Osteoblast (primary cell): ENCODE measurements at places on chromosomes 13 and 19. TPM values are rescaled to one million over a fixed set of nuclear protein-coding genes. Genes with fewer than 3 reads are reported as not detected.

GRCh38 chr19:41709951-41710645 lies 1.7 kb downstream of the CEACAM5 start:
- no peak for DNase-seq

DNA sequence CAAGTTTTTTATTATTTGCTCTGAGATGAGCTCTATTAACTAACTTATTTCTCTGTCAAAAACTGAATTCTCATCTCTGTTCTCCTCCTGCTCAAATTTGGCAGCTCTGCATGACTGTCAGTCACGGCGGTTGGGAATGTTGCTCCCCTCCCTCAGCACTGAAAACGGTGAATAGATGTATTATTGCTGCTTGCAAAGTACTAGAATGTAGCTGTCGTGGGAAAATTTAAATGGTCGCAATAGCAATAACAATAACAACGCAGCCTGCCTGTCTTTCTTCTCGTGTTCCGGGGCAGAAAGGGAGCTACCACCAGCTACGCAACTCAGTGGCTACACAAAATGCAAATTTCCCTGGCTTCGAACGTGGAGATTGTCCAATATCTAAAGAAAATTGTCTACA lies 125.6 kb upstream of the FRY start:
- no peak for DNase-seq

DNA sequence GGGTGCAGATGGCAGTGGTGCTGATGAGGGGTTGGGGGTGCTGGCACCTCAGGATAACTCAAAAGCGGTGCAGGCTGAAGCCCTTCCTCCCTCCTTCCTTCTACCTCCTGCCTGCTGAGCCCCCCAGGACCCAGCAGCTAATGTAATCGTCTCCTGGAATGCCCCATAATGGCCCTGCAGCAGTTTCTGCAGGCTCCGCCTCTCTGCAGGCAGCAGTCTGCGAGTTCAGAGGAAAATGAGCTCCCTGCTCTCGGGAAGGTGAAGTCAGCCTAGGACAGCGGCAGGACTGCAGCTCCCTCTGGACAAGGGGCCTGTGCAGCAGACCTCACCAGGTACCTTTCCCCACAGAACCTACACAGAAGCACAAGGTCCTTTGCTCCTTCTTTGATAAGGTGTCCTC lies 130.9 kb downstream of the ZDHHC20 start:
- no peak for DNase-seq

DNA sequence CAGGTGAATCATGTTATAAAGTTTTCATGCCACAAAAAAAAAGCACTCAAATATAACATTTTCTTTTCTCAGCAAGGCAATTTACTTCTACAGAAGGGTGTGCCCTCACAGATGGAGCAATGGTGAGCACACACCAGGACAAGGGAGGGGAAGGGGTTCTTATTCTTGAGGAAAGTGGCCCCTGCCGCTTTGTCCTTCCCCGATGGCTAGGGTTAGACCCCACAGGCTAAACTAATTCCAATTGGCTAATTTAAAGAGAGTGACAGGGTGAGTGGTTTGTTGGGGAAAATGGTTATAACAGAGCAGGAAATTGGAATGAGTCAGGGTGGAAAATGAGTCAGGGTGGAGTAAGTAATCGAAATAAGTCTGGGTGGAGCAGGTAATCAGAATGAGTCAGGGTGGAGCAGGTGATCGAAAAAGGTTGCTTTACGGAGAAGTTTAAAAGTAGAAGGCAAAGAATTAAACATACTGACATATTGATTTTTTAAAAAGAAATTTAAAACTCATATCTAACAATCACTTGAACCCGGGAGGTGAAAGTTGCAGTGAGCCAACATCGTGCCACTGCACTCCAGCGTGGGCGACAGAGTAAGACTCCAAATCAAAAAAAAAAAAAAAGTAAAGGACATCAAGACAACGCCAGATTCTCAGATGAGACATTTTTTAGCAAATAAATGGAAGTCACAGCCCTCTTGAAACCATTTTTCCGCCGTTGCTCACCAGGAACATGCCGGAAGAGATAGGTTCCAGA lies 813 bp downstream of the ZNF562 start:
- peak; percentile 53 for DNase-seq

DNA sequence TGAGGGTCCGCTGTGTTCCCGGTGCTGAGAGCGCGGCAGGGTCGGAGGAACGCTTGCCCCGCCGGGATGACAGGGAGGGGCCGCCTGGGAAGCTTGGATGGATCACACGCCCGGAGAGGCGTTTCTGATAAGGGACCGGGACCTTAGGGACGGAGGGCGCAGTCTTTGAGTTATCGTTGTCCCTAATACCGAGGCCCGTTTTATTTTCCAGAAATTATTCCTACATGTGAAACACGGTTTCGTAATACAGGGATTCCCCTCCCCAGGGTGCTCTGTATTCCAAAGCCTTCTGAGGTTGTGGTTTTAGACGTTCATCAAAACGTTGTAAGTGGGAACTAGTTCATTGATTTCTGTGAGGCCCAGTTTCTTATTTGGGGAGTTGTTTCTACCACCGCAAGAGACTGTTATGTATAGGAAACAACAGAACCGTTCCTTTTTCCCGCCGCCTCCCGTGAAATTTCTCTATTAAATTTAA lies 752 bp downstream of the PDCD5 start:
- DNase-seq, result peak; percentile 81

The PCDH17 gene
- total RNA-seq, result under 0.01 and 0.59 TPM in 2 replicates

GRCh38 chr13:110446575-110446890 lies 115.0 kb downstream of the RAB20 start:
- DNase-seq, result no peak

The HCN2 gene
- total RNA-seq, result 1.2 and 1.4 TPM in 2 replicates

The TTC9B gene
- not detected in 2 replicates for total RNA-seq

DNA sequence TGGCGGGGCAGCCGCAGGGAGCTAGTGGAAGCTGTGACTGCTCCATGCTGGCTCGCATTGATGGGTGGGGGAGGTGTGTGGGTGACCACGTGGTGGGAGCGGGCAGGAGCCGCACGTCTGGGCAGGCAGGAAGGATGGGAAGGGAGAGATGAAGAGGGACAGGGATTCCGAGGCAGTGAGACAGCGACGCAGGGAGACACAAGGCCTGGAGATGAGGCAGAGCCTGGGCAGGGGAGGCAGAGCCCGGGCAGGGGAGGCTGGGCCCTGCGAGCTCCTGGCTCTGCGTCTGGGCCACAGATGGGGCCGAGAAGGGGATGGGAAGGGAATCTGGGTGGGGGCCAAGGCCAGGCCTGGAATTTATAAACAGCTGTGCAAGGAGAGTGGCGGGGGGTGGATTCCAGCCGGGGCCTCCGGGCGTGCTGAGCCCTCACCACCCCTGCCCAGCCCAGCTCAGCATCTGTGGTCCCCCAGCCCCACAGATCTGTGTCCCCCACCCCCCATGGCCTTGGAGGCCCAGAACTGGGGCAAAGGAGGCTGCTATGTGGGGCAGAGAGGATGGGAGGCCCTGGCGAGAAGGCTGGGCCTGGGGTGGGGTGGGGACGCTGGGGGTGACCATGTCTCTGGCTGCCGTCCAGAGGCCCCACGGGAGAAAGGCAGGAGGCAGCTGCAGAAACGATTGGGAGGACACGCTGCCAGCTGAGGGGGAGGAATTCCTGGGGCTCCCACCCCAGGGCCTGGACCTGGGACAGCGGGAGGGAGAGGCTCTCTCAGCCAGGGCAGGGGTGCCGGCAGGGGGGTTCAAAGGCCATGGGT lies 6.0 kb downstream of the EHD2 start:
- DNase-seq, result peak; percentile 97

DNA sequence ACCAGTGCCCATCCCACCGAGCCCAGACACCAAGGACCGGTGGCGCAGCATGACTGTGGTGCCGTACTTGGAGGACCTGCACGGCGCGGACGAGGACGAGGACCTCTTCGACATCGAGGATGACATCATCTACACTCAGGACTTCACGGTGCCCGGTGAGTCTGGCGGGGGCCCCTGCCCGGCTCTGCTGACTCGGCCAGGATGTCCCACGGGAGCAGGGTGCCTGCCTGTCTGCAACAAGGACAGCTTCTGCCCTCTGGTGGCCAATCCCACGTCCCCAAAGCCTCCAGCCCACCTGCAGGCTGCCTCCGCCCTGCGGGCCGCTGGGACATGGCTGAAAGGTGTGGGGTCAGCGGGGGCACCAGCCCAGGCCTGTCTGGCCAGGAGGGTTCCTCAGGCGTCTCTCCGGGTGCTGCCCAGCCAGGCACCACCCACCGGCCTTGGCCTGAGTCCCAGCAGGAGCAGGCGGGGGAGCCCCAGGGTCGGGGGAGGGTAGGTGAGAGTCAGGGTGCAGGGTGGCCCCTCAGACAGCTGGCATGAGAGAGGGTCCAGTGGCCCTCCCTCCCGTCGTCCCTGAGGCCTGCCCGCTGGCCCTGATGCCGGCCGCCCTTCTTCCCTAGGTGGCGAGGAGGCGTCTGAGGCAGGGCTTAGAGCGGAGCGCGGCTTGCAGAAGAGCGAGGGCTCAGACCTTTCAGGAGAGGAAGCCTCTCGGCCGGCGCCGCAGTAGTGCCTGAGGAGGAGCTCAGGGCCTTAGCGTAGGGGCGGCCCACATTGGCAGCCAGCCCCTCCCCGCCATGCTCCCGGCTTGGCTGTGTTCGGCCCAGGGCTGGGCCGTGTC lies 14.6 kb downstream of the CBARP start:
- peak; percentile 97 for DNase-seq

- no peak for DNase-seq
Measured at GRCh38 chr13:29957320-29957719, 106.9 kb upstream of the UBL3 start.

GRCh38 chr13:109123971-109124370 lies 494.6 kb downstream of the MYO16 start:
- DNase-seq, result no peak

The SSC5D gene
- total RNA-seq, result 22.7 and 77.4 TPM in 2 replicates

- DNase-seq, result peak; percentile 80
Measured at GRCh38 chr13:20191311-20192157, 1.2 kb downstream of the GJB2 start.

DNA sequence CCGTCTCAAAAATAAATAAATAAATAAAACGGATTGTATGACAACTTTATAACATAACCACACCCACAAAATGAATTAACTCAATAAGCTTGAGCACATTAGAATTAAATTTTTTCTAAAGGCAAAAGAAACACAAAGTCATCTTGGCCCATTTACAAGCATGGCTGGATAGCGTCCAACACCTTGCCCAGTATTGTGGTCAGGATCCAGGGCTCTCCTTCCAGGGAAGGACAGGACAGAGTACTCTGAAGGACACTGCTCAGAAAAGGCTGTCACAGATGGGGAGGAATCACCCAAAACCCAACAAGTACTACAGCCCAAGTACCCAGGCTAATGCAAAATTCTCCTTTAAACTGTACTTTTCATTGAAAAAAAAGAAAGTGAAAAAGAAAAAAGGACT lies 27.1 kb downstream of the SUGP2 start:
- no peak for DNase-seq

The ZNF283 gene
- total RNA-seq, result 13.4 and 15.6 TPM in 2 replicates

GRCh38 chr13:49560270-49561061 lies 24.9 kb downstream of the RCBTB1 start:
- DNase-seq, result no peak
